ENCODE measurements at places on chromosomes 16 and 17.
A peak's percentile ranks its signal among the peaks of the same experiment; 100 is the strongest.

- DNase-seq = no peak
Observed at GRCh38 chr17:7439462-7440112, at the start of gene FGF11. FGF11 (plus strand) TSS chr17:7439512; CDS start chr17:7439621, 109 bp downstream.

DNA sequence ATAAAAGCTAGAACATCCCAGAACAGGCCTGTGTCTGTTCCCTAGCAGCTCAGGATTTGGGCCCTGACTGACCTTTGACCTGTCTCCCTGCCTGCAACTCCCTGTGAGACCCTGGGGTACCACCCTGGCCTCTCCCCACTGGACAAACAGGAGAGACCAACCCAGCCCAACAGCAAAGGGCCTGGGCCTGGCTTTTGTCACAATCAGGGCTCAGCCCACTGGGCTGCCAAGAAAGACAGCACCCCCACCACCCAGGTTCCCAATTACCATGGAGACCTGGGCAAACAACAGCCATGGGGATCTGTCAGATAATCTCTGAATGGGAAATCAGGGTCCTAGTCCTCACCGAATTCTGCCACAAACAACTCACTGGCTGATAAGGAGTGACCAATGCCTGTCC is 11.1 kb downstream of the PLLP start:
- no peak for DNase-seq

DNA sequence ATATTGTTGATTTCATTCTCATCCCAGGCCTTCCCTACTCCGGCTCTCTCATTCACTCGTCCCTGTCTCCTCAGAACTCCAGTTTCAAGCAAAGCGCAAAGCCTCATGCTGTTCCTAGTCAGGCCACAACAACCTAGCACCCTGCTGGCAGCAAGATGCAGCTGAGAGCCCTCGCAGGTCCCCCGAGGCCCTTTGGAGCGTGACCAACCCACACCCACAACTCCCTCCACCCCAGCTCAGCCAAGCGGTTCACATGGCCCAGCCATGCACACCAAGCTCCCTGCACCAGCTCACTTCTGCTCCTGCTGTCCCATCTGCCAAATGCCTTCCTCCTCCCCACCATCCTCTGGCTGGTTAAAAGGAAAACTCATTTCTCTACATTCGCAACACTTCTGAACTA is 195.8 kb downstream of the IRX5 start:
- no peak for DNase-seq

DNA sequence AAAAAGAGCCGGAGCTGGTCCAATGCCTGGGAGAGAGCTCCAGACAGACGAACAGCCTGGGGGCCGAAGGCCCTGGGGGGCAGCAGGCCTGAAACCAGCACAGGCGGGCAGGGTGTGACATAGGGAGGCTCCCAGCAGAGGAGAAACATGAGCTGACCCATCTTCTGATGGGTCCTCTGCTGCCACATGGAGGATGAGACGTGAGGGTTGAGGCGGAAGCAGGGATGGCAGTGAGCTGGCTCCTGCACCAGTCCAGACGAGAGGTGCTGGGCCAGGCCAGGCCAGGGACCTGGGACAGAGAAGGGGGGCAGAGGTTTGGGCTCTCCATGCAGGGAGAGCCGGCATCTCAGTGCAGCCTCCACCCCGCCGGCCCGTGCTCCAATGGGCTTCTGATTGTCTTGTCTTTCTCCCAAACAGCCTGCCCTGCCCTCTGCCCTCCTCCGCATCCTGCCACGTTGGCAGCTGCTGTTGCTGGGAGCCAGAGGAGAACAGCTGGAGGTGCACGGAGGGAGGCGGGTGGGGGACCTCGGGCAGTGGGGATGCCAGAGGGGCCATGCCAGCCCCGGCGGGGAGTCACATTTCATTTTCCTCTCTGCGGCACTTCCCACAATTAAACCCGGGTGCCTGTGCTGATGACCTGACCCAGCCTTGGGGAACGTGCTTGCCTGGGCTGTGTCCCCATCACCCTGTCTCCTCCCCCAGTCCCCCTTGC is 139.1 kb upstream of the GSE1 start:
- no peak for DNase-seq

- peak; percentile 29 for DNase-seq
Observed at GRCh38 chr16:31458073-31458843, 1.0 kb upstream of the ARMC5 start.

DNA sequence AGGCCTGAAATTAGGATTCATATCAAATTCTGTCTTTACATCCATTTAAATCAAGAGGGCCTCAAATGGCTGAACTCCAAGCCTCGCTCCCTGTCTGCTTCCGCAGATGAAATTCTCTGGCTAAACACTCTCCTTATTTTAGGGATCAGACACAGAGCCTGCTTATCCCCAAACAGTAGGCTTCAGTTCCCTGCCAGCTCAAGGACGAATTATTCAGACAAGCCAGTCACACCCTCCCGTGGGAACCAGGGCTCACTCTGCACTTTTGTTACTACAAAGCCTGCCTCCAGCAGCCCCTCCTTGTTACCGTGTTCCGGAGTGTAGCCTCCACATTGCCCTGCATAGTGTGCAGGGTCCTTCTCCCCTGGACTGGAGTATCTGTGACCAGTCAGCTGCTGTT is 46.6 kb upstream of the LCMT1 start:
- no peak for DNase-seq

DNA sequence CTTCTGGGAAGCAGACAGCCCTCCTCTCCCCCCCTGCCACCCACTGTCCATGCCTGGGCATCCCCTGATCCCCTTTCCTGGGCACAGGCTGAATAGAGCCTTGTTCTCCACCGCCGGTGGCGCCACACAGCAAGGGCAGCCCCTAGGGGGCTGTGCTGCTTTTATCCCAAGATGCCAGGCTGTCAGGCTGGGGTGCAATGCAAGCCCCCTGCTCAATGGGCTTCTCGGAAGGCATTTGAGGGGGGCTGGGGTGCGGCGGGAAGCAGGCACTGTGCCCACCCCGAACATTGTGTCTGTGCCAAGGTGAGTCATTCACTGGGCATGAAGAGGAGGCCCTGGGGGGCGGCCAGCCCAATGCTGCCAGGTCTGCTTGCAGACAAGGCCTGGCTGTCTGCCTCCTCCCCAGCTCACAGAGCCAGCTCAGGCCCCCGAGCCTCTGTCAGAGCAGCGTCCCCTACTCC is 1.5 kb upstream of the GFAP start:
- DNase-seq = no peak

DNA sequence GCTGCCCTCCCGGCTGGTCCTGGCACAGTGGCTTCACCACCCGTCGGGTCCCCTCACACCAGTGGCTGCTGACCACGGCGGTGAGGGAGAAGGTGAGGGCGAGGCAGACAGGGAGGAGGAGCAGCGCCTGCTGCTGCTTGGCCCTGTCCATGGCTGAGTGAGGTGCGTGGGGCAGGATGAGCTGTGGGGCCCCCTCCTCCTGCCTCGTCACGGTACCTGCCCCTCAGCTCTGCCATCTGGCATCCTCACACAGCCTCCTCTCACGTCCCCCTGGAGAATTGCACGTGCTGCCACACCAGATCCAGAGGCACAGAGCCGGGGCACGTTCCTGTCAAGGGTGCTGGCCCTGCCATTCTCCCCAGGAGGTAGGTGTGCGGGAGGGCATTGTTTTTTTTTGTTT is at the start of gene GSG1L2:
Gene GSG1L2 (minus strand): TSS at position 159 of the 400 bp plus-strand sequence. CDS start 8 bp downstream, at position 151.
- no peak for DNase-seq

DNA sequence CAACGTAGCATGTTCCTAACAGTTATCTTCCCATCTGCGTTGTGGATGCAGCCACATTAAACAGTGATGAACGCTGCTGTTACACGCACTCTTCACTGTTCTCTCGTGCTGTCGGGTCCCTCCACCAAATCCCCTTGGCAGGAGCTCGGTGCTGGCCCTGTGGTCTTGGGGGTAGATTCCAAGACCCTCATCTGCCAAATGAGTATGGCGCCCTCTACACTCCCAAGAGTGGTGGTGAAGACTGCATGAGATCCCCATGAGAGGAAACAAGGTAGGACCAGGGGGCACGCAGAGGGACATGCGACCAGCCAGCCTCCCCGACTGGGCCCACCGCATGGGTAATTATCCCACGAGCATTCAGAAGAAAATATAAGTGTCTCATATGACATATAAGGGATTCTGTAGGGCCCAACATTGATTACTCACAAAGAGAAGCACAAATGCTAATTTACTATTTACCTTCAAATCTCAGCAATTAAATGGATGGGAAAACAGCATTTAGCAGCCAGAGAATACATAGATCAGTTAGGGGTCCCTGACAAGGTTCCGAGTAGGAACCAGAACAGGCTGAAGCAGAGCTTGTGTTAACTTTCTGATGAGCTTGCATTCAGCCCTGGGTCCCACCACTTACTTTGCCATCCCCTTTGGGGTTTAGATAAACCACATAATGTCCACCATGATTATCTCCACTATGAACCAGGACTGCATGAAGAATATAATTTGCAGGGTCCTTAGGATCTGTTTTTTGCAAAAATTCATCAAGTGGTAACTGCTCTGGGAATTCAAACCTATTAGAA is 23.8 kb downstream of the LITAFD start:
- no peak for DNase-seq

DNA sequence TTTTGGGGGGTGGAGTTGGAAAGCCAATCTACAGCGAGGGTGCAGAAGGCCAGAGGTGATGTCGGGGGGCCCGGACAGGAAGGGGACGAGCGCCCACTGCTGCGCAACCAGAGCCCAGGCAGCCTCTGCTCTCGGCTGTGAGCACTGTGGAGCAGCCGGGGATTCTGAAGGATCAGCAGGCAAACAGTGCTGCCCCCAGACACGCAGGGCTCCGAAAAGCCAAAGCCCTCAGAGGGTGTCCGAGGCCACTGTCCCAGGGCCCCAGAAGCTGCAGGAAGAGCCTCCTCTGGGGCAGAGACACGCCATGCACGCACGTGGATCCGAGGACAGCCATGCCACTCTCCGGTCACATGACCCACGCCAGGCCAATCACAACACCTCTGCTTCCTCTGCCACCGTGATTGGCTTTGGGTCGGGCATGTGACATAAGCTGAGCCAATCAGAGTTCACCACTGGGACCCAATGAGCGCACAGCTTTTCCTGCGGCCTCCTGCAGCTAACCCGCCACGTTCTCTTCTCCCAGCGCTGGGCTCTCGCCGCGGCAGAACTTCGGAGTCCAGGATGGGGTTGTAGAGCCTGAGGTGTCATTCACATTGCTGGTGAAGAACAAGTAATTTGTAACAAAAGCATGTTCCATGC is 40.7 kb downstream of the ACTG1 start:
- DNase-seq = no peak

- DNase-seq = no peak
Observed at GRCh38 chr17:66441101-66441661, 138.8 kb downstream of the PRKCA start.

- no peak for DNase-seq
Observed at GRCh38 chr17:72852277-72852938, 240.1 kb downstream of the SLC39A11 start.

- DNase-seq = no peak
Observed at GRCh38 chr17:5068236-5068635, 10.0 kb upstream of the ZFP3 start.

DNA sequence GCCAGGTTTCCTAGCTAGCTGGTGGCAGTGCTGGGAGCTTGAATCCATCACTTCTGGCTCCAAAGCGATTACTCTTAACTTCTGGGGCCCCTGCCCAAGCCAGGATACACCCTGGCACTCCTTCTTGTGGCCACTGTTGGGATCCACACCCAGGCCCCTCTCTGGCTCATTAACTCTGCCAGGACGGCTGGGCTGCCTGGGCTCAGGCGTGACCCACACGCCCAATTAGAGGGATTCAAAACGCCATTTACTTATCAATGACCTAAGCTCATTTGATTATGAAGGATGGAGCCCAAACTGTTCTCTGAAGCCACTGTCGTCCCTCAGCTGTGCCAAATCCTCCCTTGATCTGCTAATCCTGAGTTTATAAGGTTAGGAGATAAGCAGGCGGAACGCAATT is 79.7 kb upstream of the BRD7 start:
- DNase-seq = no peak

- no peak for DNase-seq
Observed at GRCh38 chr17:10216213-10216938, 18.0 kb upstream of the GAS7 start.
